ENCODE measurements at places on chromosomes 16 and 17.

DNA sequence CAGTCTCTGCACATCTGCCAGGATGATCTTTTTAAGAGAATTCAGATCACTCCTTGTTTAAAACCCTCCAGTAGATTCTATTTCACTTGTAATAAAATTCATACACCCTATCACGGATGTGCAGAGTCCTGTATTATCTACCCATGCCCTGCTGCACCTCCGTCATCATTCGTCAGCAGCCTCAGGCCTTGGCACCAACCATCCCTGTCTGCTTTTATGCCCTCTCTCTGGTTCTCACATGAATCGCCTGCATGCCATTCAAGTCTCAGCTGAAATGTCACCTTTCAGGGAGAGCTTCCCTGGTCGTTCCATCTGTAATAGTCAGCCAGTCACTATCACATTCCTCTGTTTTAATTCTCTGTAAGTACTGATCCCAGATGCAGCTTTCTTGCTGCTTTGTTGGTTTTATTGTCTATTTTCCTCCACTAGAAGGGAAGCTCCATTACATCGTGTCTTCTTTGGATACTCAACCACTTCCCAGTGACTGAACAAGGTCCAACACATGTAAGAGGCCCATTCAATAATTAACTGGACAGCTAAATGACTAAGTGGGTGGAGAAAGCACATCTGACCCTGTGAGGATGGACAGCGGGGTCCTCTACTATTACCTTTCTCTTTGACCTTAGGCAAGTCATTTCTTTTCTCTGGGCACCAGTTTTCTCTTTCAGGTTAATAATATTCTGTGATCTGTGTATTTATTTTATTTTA is 81.2 kb upstream of the GOT2 start:
- DNase-seq: no peak

GRCh38 chr17:33756021-33756420 is 462.9 kb upstream of the ASIC2 start:
- no peak for DNase-seq

DNA sequence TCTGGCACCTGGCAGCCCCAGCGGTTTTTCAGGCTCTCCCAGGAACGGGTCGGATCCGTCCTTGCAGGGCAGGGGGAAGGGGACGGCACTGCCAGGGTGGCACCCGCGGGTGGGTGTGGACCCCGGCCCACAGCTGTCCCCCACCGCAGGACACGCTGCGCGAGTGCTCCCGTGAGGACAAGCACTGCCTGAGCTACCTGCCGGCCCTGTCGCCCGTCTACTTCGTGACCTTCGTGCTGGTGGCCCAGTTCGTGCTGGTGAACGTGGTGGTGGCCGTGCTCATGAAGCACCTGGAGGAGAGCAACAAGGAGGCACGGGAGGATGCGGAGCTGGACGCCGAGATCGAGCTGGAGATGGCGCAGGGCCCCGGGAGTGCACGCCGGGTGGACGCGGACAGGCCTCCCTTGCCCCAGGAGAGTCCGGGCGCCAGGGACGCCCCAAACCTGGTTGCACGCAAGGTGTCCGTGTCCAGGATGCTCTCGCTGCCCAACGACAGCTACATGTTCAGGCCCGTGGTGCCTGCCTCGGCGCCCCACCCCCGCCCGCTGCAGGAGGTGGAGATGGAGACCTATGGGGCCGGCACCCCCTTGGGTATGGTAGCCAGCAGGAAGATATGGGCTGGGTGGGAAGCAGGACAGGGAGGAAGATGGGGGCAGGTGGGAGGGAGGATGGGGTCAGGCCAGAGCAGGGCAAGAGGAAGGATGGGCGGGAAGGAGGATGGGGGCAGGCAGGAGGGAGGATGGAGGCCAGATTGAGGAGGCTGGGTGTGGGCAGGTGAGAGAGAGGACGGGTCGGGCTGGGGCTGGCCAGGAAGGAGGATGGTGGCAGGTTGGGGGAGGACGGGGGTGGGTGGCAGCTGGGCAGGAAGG is 6.8 kb downstream of the TPSG1 start:
- no peak for DNase-seq

DNA sequence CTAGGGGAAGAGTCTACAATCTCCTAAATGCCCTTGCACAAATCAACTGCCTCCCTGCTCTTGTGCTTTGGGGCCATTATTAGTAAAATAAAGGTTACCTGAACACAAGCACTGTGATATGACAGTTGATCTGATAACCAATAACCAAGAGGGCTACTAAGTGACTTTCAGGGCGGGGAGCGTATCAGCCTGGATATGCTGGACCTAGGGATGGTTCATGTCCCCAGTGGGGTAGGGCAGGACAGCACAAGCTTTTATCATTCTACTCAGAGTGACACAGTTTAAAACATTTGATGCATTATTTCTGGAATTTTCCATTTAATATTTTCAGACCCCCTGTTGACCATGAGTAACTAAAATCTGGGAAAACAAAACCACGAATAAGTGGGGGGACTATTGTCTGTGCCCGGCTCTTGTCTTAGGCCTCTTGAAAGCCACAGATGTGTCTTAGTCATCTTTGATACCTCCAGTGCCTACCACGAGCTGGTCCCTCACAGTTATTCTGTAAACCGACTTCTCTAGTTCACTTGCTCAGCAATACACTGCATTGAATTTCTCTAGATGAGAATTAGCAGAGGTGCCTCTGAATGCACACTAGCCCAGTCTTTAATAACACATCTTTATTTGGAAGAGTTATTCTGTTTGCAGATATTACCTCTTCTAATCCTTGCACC is 94.6 kb upstream of the DHX40 start:
- no peak for DNase-seq

GRCh38 chr17:15952916-15953790 is 8.2 kb downstream of the ADORA2B start:
- DNase-seq: no peak

DNA sequence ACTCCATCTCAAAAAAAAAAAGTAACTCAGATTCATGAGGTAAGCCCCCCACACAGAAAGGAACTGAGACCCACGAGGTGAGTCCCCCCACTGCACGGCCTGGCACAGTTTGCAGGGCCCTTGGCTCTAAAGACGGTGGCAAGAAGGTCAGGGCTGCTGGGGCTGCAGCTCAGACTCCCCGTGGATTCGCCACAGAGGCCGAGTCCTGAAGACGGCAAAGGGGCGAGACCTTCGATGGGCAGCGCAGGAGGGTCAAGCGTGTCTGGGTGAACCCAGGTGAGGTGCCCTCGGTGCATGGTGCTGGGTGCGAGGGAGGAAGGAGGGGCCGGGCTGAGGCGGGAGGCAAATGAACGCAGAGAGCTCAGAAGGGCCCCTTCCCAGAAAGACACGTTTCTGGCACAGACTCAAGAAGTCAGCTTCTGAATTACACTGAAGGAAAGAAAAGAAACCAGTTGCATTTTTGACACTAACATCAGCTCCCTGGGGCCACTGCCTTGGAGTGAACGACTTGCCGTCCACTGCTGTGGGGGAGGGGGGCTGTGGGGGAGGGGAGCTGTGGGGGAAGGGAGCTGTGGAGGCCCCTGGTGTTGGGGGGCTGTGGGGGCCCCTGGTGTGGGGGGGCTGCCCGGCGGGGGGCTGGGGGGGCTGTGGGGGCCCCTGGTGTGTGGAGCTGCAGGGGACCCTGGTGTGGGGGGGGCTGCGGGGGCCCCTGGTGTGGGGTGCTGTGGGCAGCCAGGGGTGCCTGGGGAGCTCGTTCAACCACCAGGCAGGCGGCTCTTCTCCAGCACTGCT is 69.8 kb upstream of the METRNL start:
- DNase-seq: no peak

GRCh38 chr17:37802712-37803416 is 58.0 kb upstream of the HNF1B start:
- no peak for DNase-seq

DNA sequence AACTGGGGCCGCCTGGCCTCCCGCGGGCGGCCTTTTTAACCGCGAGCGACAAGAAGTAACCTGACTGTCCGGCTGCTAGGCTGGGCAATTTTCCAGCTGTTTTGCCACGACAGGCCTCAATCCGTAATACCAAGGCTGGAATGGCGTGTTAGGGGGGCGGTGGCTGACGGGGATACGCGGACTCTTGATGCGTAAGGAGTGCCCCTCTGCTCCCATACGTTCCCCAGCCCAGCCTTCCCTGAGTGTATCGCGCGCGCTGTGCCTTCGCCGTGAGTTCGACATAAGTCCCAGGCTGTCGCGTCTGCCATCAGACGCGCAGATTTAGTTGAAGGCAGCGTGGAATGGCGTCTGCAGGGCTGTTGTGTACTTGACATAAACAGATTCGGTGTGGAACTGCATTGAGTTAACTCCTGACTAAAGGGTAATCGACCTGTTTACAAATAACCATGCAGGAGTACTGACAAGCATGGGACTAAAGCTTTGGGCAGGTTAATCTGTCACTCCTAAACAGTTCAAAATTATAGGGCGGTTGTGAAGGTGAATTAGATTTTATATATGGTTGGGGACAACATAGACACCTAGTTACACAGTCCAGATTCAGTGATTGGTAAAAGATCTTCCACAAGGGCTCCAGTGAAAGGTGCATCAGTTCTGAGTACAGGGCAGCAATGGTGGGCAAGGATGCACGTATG is 16.6 kb upstream of the ERN1 start:
- DNase-seq: peak; percentile 11

- no peak for DNase-seq
Observed at GRCh38 chr16:56684256-56684925, 2.1 kb downstream of the MT1X start.

DNA sequence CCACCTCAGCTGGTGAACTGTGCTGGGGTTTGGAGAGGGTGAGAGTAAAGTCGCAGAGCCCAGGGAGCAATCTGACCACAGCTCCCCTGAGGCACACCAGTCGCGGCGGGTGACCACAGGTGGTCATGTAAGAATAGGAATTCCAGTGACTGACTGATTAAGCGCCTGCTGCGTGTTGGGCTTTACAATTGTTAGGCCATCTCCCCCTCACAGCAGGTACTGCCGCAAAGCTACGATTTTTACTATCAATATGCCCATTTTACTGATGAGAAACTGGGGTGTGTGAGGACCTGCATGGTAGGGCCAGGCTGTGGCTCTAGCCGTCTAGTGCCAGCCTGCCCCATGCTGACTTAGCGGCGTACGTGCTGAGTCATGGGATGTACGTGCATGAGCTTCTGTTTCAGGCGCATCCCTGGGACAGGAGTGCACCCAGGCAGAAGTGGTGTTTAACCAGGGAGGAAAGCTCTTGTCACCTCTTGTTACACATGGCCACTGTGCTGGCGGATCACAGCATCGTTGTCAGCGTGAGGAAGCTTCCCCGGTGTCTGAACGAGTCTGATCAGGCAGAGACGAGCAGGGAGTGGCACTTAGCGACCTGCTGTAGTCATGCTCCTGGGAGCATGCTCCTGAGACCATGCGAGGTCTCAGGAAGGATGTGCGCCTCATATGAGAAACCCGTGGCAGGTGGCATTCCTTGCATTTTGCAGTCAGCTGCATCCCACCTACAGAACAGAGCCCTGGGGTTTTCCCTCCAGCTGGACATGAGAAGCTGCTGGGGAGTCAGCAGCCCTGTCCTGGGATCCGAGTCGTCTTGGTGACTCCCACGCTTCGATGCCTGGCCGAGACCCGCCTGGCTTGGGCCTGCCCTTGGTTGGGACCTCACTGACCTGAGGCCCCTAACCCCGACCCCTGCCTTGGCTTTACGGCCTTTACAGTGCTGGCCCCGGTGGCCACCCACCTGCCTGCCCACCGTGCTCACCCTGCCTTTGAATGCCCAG is 163.7 kb upstream of the CHMP6 start:
- DNase-seq: no peak

DNA sequence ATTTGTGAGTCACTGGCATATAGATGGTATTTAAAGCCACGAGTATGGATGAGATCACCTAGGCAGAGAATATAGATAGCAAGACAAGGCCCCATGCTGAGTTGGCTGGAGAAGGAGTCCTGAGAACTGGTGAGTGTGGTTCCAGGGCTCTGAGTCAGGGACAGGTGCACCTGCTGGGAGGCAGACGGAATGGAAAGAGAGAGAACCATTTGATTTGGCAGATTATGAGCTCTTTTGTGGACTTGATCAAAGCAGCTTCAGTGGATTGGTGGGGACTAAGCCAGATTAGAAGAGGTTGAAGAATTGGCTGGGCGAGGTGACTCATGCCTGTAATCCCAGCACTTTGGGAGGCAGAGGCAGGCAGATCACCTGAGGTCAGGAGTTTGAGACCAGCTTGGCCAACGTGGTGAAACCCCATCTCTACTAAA is 4.3 kb upstream of the C16orf92 start:
- no peak for DNase-seq

DNA sequence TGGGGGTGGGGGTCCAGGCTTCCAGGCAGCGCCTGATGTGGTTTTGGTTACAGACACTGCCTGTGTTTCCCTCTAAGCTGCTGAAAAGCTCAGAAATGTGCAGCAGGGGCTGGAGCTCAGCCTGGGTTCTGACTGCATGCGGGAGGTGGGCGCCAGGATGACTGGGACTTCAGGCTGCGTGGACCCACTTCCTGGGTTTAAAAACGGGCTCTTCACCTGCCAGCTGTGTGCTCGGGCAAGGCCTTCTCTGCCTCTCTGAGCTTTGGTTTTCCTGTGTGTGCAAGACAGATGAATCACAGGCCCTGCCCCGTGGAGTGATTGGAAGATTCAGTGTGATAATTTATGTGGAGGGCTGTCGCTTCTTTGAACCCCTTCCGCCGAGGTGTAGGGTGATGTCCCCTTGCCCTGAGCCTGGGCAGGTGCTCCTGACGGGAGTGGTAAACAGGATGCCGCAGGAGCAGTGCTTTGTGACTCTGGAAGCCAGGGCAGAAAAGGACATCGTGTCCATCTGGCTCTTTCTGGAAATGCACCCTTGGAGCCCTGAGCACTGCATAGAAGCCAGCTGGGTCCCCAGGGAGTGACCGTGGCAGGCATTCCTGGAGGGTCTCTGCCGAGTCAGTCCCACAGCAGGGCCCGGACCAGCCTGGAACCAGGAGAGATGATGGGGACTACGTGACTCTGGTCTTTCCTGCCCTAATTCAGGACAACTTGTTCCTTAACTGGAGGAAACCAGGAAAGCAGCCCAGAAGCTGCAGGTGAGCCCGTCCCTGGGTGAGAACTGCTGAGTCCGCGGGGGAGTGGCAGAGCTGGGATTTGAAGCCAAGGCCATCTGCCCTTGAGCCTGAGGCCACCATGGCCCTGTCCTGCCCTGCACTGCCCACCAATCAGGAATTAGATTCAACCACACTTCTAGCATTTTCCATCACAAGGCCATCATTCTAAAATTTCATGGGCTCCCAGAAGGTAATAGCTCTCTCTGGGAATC is 28.5 kb upstream of the SLC7A5 start:
- peak; percentile 55 for DNase-seq

All from stimulated activated CD8-positive, alpha-beta memory T cell treated with anti-CD3 and anti-CD28 coated beads, Interleukin-15, amount 100 ng/mL, for 48 hours (primary cell).